AG04450 (cell line): ENCODE measurements at places on chromosomes 16 and 17.
A peak's percentile ranks its signal among the peaks of the same experiment; 100 is the strongest.

GRCh38 chr17:61689610-61690180, 98.7 kb upstream of the NACA2 start:
- DNase-seq: no peak

- no peak for DNase-seq
These were observed 269.7 kb upstream of the ASIC2 start for GRCh38 chr17:33562792-33563191.

GRCh38 chr16:72985148-72985941, 62.6 kb downstream of the ZFHX3 start:
- no peak for DNase-seq

DNA sequence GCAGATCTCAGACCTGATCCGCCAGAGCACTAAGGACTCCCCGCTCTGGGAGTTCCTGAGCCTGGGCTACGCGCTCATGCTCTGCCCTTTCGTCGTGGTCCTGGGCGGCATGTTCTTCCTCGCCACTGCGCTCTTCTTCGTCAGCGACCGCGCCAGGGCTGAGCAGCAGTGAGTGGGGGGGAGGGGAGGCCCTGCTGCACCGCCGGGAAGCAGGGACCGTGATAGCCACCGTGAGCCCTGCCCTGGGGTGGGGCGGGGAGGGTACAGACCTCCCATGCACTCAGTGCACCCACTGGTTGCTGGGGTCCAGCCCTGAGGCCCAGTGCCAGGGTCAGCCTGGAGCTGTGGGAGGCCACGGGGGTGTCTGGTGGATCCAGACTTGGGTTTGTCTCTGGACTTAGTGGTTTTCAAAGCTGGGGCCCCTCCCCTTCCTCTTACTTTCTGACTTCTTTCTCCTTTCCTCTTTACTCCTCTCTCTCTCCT, 18.9 kb downstream of the MYBBP1A start:
- DNase-seq: no peak

- peak; percentile 78 for DNase-seq
These were observed 27.6 kb downstream of the STAT5B start for GRCh38 chr17:42248351-42249179.

DNA sequence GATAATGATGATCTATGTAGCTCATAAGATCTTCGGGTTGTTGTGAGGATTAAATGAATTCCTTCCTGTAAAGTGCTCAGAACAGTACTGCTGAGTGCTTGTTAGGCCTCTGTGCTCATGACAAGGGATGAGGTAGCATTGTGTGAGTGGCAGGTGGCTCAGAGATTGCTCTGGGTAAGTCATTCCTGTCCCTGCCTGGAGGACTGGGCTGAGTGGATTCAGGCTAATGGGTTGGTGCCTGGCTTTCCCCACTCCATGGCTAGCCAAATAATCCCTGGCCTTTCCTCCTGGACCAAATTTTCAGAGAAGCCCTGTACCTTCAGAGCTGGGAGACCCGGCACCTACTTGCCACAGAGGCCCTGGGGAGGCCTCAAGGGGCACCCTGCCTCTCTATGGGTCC, 1.3 kb upstream of the CCDC92B start:
- DNase-seq: no peak

- no peak for DNase-seq
These were observed 152.0 kb upstream of the HS3ST3A1 start for GRCh38 chr17:13753771-13754170.

DNA sequence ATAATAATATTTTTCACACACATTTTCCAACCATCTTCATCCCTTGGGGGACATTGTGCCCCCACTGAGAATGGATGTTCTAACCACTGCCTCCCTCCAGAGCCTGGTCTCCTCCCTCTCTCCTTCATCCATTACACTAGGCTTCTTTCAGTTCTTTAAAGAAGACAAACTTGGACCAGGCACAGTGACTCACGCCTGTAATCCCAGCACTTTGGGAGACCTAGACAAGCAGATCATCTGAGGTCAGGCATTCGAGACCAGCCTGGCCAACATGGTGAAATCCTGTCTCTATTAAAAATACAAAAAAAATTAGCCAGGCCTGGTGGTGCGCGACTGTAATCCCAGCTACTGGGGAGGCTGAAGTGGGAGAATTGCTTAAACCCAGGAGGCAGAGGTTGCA, 6.5 kb downstream of the ALOX15 start:
- DNase-seq: no peak

DNA sequence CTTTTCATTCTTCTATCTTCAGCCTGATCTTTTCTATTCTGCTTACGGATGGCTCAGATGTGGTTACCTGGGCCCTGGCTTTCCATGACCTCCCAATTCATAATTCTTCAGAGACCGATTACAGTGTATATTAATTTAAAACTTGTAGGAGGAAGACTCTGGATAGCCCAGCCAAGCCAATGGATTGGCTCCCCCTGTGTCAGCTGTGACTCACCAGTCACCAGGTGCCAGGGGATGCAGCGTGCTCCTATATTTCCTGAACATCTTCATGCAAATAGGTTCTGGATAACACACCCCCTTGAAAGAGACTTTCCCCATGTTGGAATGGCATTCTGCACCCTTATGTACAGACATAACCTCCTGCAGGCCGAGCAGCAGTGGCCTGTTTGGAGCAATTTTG, 208.3 kb upstream of the WSCD1 start:
- no peak for DNase-seq

- no peak for DNase-seq
These were observed 699.2 kb upstream of the RBFOX1 start for GRCh38 chr16:6633456-6633855.

DNA sequence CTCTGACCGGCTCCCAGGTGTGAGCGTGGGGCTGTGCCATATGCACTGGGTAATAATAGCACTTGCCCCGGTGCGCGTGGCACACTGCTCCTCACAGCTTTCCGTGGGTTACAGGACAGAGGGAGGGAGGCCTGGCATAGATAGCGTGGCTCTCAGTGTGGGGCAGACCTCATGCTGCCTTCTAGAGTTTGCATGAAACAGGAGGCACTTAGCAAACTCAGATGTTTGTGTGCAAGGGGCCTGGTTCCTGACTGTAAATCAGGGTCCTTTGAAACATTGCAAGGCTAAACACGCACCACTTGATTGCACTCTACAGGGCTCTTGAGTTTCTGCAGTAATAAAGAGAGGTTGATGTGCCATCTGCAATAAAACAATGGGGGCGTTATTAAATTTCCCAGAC, 101.7 kb downstream of the RPTOR start:
- DNase-seq: no peak

- DNase-seq: no peak
These were observed 6.2 kb downstream of the CRISPLD2 start for GRCh38 chr16:84825896-84826557.

- no peak for DNase-seq
These were observed 17.4 kb upstream of the ERN1 start for GRCh38 chr17:64147110-64148016.
